SJSA1 (cell line): ENCODE measurements at places on chromosomes 3 and 15.

GRCh38 chr15:33043636-33044035 is 150.9 kb downstream of the FMN1 start:
- no peak for DNase-seq

DNA sequence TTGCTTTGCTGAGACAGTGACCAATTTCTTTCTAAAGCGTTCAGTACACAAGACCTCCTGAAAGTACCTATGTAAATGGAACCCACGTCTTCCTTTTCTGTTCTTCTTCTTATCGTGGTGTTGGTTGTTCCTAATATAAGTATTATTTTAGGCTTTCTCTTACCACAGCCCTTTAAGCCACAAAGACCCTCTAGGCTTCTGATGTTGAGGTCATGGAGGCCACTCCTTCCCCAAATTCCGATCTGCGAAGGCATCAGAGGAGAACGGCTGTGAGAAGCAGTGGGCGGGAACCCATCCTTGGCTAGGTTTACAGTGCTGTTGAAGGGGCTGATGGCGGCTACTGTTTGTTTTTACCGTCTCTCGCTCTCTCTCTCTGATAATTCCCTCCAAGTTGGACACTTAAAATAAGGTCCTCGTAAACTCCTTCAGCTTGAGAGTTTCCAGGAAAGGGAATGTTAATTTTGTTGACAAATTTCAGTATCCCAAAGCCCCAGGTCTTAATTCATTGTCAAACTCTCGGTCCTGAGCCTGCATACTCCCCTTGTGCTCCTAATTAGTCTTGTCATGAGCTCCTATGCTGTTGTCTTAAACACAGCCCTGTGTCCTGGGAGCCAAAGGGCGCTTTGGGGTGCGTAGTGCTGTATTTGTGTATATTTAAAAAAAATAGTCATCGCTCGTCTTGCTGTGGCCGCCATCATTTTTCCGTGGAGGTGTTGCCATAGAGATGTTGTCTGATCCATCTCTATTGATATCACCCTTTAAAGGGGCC is 178.8 kb downstream of the OPA1 start:
- no peak for DNase-seq

DNA sequence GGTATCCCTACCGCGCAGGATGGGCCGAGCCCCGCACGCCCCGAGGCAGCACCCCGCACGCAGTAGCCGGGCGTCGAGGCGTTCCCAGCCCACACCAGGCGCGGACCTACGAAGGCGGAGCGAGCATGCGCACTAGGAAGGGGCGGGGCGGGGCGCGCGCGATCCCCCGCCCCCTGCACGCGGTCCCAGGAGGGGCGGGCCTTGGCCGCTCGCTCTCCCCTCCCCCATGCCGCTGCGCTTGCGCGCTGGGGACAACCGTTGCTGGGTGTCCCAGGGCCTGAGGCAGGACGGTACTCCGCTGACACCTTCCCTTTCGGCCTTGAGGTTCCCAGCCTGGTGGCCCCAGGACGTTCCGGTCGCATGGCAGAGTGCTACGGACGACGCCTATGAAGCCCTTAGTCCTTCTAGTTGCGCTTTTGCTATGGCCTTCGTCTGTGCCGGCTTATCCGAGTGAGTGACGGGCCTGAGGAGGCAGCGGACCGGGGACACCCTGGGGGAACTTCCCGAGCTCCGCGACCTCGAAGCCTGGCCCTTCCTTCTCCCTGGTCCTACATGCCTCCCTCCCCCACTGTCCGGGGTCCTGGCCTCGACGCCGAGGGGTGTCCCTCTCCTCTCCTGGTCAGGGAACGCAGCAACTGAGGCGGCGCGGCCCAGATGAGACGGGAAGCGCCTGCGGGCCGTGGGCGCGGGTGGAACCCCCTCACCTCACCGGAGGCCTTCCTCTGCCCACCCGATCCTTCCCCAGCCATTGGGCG is at the start of gene SPESP1:
SPESP1 (plus strand) TSS at position 258 of the 755 bp plus-strand sequence; CDS start at position 387, 129 bp downstream.
- DNase-seq, result no peak

DNA sequence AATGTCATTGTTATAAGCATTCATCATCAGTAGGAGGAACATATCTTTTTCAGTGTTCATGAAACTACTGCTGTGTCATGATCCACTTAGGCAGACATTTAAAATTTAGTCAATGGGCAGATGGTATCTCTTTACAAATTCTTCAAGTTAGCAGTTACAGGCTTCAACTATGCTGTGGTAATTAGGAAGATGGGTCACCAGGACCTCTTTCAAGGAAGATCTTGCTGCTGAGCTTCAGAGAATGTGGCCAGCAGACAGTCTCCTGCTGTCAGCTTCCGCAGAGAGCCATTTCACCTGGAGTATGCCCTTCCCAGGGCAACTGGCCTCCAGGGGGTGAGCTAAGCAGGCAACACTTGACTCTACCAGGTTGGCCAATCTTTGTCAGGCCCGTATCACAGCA is 19.4 kb downstream of the IFT57 start:
- DNase-seq, result no peak

GRCh38 chr15:93107646-93108045 is 18.6 kb upstream of the RGMA start:
- no peak for DNase-seq

DNA sequence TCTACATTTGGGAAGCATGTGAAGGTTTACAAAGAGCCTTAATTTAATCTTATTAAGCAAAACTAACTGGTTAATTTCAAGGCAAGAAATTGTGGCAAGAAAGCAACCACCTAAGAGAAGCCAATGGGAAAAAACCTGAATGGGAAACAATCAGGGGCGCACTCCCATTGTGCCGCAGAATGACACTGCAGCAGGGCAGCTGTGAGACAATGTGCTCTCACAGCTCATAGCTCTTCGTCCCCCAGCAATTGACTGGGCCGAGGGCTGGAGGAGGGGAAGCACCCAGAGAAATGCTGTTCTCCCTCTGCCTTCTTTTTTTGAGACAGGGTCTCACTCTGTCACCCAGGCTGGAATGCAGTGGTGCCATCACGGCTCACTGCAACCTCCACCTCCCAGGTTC is 93.3 kb upstream of the RAD18 start:
- no peak for DNase-seq
